ENCODE measurements at places on chromosomes 7 and 10. TPM values are rescaled to one million over a fixed set of nuclear protein-coding genes. Genes with fewer than 3 reads are reported as not detected.

Gene ABCB4
- total RNA-seq: 5.5 TPM

DNA sequence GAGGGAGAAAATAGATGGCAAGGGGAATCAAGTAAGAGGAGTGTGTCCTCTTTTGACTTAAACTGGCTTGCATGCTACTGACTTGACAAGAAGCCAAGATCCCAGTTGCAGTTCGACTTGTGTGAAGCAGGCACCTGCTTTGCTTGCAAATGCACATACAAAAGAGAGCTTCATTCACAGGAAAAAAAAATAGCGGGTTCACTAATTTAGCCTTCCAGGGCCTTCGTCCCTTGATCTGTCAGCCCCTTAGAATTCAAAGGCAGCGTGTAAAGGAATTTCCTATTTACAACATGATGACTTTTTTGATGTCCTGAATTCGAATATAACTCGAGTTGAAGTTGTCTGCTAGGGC is 192.1 kb downstream of the CELF2 start:
- no peak overlapping the region for H3K4me3 ChIP-seq
- H3K27ac ChIP-seq: no peak overlapping the region
- no peak for DNase-seq
- no peaks in the 10 kb centered on the region for H3K27me3 ChIP-seq
- no peaks in the 10 kb centered on the region for H3K36me3 ChIP-seq
- peaks cover 50% of the 10 kb centered on the region for H3K4me1 ChIP-seq

Gene EN2
- total RNA-seq: not detected

Gene SCART1
- 0.49 TPM for total RNA-seq

GRCh38 chr10:131817866-131818509 is 82.8 kb upstream of the PPP2R2D start:
- H3K27ac ChIP-seq: no peak overlapping the region
- no peaks in the 10 kb centered on the region for H3K36me3 ChIP-seq
- H3K4me3 ChIP-seq: no peak overlapping the region

Gene SNX10
- 1.1 TPM for total RNA-seq

- no peak overlapping the region for H3K27ac ChIP-seq
- H3K36me3 ChIP-seq: no peaks in the 10 kb centered on the region
- no peak overlapping the region for H3K4me3 ChIP-seq
- H3K27me3 ChIP-seq: no peaks in the 10 kb centered on the region
- H3K4me1 ChIP-seq: no peaks in the 10 kb centered on the region
Observed at GRCh38 chr10:124279882-124280281, 138.8 kb downstream of the OAT start.

Measured in heart left ventricle (tissue), 16 donors.